HL-60 (cell line): ENCODE measurements at places on chromosomes 1 and 21.

DNA sequence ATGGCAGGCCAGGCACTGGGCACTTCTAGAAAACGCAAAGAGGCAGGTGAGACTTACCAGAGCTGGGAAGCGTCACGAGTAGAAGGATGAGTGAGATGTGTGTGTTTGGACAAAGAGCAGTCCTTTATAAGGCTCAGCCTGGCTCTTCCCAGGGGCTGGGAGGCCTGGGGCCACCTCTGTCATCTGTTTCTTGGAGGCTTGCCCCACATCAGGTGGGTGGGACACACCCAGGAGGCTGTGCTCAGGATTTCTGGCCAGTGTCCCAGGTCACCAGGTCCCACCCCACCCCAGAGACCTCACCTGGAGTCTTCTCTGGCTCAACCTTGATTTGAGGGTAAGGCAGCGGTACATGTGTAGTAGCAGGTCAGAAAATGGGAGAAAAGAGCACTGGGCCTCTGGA, at the start of gene S100A7:
Gene S100A7, minus strand, starts transcription at position 101 of the 400 bp plus-strand sequence. CDS start 1,638 bp downstream, outside the sequence.
- no peak for DNase-seq

DNA sequence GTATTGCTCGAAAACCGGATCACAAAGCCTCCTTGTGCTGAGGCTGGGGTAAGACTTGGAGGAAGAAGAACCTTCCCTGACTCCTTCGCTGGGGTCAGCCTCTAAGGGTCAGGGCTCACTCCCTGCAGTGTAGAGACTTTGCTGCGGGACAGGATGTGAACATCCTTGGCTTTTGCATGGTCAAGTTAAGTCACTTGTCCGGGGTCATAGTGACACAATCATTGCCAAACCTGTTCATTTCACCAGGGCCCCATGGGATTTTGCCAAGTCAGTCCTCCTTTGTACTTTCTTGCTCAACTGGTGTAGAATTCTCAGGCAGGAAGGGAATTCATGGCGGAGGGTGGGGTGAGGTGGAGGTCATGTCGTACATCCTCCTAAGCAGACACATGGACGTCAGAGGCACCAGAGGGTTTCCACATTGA, 24.7 kb upstream of the IL10 start:
- no peak for DNase-seq

GRCh38 chr1:240027059-240027462, 64.6 kb upstream of the FMN2 start:
- DNase-seq, result peak; percentile 19

DNA sequence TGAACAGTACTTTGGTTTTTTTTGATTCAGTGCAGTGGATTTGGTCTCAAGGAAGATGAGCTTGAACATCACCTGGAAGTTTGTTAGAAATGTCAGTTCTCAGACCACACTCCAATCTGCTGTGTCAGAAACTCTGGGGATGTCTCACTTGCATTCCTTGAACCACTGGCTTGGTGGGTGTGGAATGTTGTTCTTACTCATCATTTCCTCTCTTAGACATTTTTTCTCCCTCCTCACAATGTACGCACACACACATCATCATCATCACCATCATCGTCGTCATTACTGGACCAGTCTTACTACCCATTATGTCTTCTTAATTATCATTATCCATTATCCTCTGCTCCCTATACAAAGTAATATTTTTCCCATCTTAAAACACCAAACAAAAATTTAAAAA, 91.9 kb upstream of the KCNK2 start:
- no peak for DNase-seq
